ENCODE measurements at places on chromosomes 12 and 14.
A peak's percentile ranks its signal among the peaks of the same experiment; 100 is the strongest.

DNA sequence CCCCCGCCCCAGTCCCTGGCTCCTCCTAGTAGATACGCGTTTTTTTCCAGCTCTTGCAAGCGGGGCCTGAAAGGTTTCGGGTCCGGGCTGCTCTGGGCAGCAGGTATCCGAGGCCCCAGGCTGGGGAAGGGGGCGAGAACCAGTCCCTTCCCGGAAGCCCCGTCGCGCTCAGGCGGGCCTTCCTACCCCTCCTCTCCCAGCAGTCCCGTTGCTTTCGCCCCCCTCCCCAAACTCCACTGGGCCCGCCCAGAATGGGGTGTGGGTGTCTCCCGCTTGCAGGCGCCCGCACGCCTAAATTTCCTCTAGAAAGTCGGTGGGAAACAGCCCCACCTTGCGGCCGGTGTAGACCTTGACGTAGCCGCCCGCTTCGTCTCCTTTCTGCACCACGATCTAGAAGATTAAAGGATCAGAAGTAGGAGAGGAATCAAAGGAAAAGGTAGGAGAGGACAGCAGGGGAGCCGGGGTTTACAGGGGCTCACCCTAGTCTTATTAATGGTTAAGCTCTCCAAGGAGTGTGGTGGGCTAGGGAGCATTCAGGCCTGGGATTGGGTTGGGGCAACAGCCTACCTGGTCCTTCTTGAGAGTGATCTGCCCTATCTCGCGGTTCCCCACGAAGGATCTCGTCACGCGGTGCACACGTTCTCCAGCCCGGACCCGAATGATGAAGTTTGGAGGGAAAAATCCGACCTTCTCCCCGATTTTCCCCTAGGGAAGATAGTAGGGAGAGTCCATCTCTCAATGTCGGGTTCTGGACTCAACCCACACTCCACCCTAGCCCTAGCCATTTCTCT lies 7.3 kb downstream of the STAC3 start:
- DNase-seq: peak; percentile 70

DNA sequence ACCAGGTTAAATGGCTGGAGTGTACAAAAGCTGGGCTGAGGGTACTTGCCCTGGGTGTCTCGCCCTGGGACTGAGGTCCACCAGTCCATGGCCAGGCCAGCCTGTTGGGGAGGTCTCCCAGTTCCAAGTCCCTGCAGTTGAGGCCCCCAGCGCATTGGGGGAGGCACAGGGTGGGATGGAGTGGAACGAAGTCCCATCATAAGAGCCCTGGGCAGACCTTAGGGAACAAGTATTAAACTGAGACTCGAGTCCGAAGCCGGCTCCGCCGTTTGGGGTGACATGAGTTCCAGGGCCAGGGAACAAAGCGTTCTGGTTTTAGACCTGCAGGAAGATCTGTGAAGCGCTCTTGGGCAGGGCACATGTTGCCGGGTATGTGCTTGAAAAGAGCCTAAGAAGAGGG lies 84.7 kb downstream of the ALG10 start:
- no peak for DNase-seq

- no peak for DNase-seq
These were observed 54.1 kb downstream of the ESRRB start for GRCh38 chr14:76430017-76430416.

GRCh38 chr12:4448943-4449850 lies 3.6 kb upstream of the FGF6 start:
- no peak for DNase-seq

GRCh38 chr12:51216642-51217041 lies 1.2 kb downstream of the POU6F1 start:
- no peak for DNase-seq

Data from stimulated activated CD8-positive, alpha-beta memory T cell treated with anti-CD3 and anti-CD28 coated beads, Interleukin-12 subunit alpha, Interleukin-12 subunit beta, amount 100 ng/mL, for 1 hour (primary cell).